EH (cell line): ENCODE measurements at places on chromosomes 3 and 15.
A peak's percentile ranks its signal among the peaks of the same experiment; 100 is the strongest.

DNA sequence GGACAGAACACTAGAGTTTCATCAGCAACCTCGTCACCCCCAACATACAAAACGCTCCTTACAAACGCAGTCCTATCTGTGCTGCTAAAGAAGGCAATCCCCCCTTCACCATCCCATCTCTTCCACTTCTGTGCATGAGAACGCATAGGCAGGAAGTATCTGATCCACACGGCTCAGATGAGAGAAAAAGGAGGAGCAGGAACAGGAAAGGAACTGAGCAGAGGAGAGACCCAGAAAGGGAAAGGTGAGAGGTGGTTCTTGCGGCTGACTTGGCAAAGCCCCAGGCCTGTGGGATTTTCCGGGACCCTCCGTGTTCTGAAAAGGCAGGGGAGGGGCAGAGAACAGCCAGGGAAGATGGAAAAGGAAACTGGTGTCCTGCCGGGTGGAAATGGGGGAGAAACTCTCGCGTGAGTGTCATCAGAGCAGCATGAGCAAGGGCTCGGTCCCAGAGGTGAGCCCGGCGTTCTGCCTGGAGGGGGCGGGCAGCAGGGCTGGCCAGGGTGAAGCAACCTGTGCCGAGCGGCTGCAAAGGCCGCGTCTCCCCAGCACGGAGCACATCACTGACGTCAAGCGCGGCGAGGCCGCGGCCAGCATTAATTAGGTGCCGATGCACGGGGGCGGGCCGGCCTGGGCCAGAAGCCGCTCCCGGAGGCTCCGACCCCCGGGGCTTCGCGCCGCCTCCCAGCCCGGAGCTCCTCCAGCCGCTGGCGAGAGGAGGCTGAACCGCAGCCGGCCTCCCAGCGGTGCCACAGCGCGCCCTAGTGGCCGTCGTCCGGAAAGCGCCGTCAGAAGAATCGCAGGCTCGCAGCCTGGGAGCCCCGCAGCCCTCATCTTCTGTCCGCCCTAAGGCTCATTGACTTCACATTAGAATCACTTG lies 35.8 kb downstream of the CPN2 start:
- DNase-seq = peak; percentile 75

DNA sequence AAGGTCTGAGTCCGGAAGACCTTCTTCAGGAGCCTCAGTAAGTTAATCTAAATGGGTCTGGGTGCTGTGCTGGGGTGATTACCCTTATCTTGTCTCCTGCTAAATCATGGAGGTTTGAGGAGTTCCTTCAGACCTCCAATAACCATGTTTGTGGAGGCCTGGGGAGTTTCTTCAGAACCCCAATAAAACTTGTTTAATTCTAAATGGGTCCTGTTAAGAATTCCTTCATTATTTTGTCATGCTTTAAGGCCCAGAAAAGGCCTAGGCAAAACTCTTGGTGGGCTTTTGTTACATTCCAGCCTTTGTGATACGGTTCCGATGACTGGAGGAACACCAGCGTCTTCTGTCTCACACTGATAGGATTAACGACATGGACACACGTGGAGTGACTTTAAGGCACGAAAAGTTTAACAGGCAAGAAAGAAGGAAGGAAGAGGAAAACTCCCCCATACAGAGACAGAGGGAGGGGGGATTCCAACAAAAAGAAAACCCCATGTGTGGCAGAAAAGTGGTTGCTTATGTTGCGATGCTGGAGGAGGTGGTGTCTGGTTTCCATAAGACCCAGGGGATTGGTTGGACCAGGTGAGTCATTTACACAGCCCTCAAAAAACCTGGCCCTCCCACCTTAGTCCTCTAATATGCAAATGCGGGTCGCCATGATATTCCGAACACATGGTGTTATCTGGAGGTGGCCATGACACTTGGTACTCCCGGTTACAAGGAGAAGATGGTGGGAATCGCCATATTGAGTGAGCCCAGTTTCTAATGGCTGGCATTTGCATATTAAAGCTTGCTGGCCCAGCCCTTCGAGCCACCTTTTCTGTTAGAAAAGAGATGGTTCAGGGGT lies 72.6 kb upstream of the MFGE8 start:
- no peak for DNase-seq

GRCh38 chr3:190848870-190849269 lies 13.6 kb downstream of the GMNC start:
- DNase-seq = no peak

GRCh38 chr3:130671545-130672312 lies 74.9 kb downstream of the PIK3R4 start:
- DNase-seq = no peak

- peak; percentile 32 for DNase-seq
Measured at GRCh38 chr3:182812123-182812522, 18.8 kb downstream of the ATP11B start.

- peak; percentile 94 for DNase-seq
Measured at GRCh38 chr3:98962189-98962930, 60.9 kb upstream of the DCBLD2 start.

DNA sequence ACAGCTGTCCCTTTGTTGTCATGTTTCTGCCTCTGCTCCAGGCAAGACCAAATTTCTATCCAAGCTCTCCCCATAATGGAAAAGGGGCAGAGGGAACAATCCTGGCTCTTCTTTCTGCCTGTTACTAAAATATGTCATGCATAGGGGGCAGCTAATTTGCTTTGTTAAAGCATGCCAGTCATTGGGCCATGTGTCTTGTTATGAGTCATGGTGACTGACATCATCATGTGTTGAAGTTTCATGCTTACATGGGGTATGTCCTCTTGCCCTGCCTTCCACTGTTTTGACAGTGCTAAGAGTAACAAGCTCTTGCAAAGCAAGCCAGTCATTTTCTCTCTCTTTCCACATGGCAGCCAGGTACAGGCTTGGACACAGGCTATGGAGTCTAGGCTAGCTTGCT lies 268.9 kb downstream of the GABRB3 start:
- DNase-seq = no peak

DNA sequence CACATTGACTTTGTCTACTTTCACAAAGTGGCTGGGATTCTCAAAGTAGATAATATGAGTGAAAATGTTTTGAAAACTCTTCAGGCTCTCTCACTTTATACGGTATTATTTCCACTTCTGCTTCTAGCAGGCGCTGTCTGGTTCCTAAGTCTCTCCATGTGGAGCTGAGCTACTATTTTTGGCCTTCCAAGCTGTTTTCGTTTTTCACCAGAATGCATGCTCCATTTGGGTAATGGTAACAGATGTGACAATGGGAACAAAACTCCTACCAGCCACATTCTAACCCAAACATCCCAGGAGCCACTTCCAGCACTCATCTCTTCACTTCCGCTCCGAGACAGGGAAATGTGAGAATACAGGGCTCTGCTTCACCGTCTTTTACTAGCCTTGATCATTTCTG lies 586.7 kb downstream of the NTRK3 start:
- no peak for DNase-seq

GRCh38 chr3:45145681-45146614 lies at the start of gene CDCP1:
Gene CDCP1 (minus strand): TSS chr3:45146378. CDS start chr3:45146287, 91 bp downstream.
- DNase-seq = no peak

- no peak for DNase-seq
Measured at GRCh38 chr3:58585994-58586393, 8.8 kb upstream of the FAM107A start.

GRCh38 chr3:157754451-157754850 lies 251.2 kb upstream of the VEPH1 start:
- DNase-seq = no peak

DNA sequence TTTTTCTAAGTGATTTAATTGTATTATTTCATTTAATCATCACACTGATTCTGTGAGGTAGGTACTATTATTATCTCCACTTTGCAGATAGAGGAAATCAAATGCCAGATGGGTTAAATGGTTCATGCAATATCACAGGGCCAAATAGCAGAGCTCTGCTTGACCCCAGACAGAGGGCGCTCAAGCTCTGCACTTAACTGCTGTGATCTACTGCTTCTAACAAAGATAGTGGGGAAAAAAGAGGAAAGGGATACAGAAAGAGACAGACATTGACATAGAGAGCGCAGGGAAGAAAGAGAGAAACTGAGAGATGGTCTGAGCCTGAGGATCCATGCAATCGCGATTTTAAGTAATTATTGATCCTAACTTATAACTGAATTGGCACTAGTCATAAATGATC lies 279.1 kb upstream of the THRB start:
- DNase-seq = peak; percentile 69

GRCh38 chr3:106276151-106276550 lies 407.3 kb upstream of the CBLB start:
- no peak for DNase-seq

DNA sequence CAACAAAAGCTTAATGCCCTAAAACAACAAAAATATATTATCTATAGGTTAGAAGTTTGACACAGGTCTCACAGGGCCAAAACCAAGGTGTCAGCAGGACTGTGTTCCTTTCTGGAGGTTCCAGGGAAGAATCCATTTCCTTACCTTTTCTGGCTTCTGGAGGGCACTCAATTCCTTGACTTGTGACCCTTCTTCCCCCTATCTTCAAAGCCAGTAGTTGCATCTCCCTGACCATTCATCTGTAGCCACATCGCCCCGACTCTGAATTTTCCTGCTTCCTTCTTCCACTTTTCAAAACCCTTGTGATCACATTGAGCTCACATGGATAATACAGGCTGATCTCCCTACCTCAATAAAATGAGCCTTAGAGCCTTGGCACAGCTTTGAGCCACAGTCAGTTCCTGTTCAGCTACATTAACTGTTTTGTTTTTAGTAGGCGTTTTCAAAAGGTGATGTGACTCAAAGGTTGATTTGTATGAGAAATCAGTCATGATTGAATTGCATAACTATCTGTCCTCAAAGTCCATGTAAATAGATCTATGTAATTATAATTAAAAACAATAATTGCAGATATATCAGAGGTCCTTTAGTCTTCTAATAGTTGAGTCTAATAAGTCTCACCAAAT lies 12.4 kb downstream of the PFN2 start:
- DNase-seq = no peak

- peak; percentile 29 for DNase-seq
Measured at GRCh38 chr3:125039131-125040100, 16.4 kb downstream of the HEG1 start.
